Left ventricle myocardium inferior (tissue), 1 donor: ENCODE measurements at places on chromosomes 12 and 14. TPM values are rescaled to one million over a fixed set of nuclear protein-coding genes. Genes with fewer than 3 reads are reported as not detected.

- DNase-seq, result no peak
Measured at GRCh38 chr12:71125949-71126348, 31.9 kb downstream of the TSPAN8 start.

DNA sequence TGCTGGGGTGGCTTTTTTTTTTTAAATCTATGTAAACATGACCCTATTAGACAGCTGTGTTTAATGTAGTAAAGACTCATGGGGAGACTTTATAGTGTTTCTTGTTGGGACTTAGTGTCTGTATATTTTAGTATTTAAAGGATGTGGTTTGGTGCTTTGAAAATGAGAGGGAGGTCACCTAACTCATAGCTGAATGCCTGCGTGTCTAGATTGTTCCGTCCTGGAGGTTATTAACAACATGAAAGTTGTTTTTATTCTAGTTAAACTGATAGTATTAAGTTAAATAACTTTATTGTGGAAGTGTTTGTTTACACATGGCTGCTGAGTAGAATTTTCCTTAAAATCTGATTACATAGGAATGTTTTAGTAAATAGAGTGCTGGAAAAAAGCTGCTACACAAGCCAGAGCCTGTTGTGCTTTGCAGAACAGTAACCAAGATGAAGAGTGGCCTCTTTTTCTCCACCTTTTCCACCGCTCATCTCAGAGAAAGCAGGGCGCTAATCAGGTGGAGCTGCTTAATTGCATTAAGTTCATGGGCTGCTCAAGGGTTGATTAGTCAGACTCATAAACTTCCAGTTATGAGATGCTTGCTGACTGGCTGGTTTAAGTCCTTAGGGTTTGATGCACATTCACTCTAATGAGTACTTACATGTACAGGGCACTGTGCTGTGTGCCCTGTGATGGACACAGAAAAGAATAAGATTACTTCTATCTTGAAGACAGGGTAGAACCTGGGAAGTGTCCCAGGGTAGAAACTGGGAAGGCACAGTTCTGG is 62.7 kb downstream of the FBXO34 start:
- no peak for DNase-seq

Gene RILPL2
- total RNA-seq, result 2.2 TPM

Gene TMCC3
- 1.7 TPM for total RNA-seq

- DNase-seq, result no peak
Measured at GRCh38 chr12:125128439-125129178, 63.4 kb downstream of the AACS start.

- DNase-seq, result no peak
Measured at GRCh38 chr12:115388139-115388538, 704.2 kb upstream of the TBX3 start.

DNA sequence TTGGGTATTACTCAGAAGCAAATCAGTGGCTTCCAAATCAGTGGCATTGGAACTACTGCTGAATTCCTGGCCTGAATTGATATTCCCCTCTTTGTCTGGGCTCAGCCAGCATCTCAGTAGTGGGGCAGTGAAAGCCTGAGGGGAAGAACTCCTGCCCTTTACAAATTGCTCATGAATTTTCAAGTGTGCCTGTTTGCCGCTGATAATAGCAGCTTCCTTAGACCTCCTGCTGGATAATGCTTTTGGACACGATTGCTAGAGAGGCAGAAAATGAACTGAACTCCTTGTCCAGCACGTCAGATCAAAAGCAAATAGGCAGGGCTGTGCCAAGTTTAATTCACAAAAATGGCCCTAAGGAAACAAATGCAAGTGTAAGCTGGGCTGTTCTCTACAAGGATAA is 91.3 kb upstream of the GZMB start:
- DNase-seq, result no peak
